CD4-positive, alpha-beta T cell (primary cell): ENCODE measurements at places on chromosomes 1 and 21.

DNA sequence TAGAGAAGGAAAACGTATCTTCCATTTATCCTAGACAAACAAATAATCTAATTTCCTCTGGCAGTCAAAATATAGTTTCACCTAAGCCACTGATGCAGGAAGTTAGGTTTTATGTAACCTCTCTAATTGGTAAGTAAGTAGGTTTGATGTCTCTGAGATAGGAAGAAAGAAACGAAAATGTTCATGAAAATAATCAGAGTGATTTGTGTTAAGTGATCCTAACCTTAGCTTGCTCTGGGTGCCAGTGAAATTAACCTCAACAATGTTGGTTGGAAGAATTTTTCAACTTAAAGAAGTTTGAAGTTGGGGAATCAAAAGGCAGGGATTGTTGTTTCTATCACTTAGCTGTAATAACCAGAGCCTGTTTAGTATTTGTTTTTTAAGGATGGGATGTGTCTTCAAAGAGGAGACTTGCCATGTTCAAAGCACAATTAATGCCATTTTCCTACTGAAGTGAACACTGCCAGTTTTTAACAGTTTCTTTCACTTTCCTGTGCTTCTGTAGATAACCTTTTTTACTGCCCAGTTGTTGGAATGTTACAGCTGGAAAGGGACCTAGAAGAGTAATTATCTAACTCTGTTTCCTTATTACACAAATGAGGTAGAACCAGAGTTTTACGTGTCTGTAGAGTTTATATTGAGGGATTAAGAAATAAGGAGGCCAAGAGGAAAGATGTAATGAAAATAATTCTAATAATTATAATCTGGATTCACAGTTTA is 18.4 kb downstream of the HIPK1 start:
- DNase-seq = no peak

GRCh38 chr1:116570358-116571214 is at the start of gene CD58:
Gene CD58 (minus strand): TSS chr1:116571026. CDS start chr1:116570972, 54 bp downstream.
- peak; percentile 72 for DNase-seq

DNA sequence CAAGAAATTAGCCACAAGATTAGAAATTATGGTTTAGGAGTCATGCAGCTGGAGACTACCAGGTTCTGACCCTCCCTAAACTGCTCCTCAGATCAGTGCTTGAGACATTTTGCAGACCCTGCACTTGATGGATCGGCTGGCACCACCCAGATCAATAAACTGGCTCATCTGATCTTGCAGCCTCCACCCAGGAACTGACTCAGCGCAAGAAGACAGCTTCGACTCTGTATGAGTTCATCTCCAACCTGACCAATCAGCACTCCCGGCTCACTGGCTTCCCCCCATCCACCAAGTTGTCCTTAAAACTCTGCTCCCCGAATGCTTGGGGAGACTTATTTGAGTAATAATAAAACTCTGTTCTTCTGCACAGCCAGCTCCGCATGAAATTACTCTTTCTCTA is 40.0 kb downstream of the L1TD1 start:
- no peak for DNase-seq

DNA sequence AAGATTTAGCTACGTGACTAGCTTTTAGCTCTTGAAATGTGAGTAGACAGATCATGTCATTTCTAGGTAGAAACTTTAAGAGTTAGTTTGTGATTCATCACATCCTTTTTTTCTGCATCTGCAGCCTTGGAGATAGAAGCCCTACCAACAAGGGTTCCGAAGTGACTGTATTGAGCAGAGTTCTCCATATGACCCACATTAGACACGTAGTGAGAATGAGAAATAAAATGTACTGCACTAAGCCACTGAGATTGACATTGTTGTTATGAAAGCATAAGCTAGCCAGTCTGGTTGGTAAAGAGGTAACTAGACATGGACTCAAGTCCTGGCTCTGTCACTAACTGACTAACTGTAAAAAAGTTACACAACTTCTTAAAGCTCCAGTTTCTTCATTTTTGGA is 296.1 kb downstream of the PDE4B start:
- DNase-seq = no peak

- no peak for DNase-seq
Measured at GRCh38 chr1:98887507-98887906, 117.2 kb downstream of the PLPPR5 start.

DNA sequence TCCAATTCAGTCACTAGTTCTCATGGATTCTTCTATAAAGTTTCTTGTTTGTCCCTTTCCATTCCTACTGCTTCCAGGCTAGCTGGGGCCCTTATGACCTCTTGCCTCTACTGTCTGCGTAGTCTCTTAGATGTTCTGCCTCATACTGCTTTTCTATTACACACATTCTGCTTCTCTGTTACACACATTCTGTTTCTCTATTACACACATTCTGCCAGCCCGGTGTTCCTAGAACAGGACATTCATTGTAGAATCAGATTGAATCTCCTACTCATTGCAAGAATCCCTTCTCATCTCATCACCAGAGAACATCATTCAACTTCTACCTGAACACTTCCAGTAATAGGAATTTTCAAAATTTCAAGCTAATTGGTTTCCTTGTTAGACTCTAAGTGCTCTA is 69.3 kb upstream of the QSOX1 start:
- no peak for DNase-seq

- no peak for DNase-seq
Measured at GRCh38 chr21:24375201-24375600, 1232.1 kb downstream of the MRPL39 start.

- no peak for DNase-seq
Measured at GRCh38 chr1:29256394-29256793, 20.1 kb downstream of the PTPRU start.

- peak; percentile 47 for DNase-seq
Measured at GRCh38 chr1:12434174-12434573, 183.8 kb downstream of the DHRS3 start.

- no peak for DNase-seq
Measured at GRCh38 chr21:34865400-34866241, 183.5 kb downstream of the RUNX1 start.

DNA sequence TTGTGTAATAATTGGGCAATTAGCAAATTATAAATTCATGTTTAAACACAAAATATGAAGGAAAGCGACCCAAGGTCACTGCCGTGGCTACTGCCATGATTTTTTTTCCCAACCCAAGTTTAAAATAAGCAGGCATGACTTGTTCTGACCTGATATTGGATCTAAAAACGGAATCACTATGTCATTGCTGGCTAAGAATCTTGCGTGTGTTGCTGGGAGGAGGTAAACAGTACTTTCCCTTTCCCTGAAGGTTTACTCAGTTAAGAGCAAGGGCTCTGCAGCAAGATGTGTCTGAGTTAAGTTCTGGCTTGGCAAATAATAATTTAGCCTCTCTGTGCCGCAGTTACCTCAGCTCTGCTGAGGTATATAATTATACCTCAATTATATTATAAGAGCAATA is 125.7 kb upstream of the L1TD1 start:
- no peak for DNase-seq

DNA sequence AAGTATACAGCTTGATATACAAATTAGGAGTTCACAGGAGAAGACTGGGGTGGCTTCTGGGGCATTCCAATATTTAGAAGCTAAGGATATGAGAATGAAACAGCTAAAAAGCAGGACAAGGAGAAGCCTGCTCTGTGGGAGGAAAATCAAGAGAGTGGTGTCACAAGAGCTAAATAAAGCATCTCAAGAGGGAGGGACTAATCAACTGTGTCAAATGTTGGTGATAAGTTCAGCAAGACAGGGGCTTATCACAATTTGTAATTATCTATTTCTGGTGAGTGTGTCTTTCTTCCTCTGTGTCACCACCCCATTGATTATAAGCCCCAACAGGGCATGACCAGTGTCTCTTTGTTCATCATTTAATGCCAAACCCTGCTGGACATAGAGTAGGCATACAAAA is 295.8 kb upstream of the DUSP10 start:
- no peak for DNase-seq

- no peak for DNase-seq
Measured at GRCh38 chr1:192763243-192763642, 45.6 kb upstream of the RGS2 start.
